ENCODE measurements at places on chromosomes 1 and 21.

GRCh38 chr1:46757247-46757955 lies 38.5 kb upstream of the EFCAB14 start:
- DNase-seq: no peak

DNA sequence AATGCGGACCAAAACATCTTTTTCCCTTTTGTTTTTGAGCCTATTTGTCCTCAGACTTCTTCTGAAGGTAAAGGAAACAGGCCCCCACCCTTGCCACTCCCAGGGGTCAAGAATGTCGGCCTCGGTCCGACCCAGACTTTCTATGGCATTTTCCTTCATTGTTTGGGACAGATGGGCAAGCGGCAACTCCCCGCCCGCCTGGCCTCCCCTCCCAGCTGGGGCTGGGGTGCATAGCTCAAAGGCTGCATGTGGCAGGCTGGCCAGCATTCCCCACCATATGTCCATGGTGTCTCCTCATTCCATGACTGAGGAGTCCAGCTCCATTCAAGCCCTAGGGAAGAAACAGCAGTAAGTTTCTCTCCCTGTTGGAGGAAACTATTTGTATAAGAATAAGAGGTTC lies 29.4 kb upstream of the TSPEAR start:
- no peak for DNase-seq

- DNase-seq: no peak
Measured at GRCh38 chr21:36749935-36750575, 51.1 kb downstream of the SIM2 start.

DNA sequence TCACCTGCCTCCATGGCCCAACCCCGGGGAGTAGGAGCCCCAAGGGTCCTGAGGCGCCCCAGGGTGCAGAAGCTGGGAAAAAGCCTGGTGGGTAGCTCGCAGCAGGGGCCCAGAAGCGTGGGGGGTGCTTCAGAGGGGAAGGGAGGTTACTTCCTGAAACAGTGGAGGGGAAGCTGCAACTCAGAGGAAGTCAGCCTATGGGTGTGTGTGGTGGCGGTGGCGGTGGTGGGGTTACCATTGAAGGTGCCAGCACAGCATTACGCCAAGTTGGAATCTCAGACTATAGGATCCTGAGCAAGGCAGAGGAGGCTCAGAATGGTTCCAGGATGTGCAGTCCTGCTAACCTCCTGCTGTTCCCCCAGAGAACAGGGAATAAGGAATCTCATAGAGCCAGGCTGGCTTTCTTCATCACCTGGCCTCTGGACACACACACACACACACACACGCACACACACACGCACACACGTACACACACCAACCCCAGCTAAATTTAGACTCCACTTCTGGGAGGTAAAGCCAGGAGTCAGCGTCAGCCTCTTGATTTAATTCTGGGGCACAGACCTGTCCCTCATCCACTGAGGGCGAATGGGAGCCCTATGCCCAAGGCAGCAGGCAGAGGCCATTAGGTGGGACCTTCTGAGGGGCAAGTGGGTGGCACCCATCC lies 1.3 kb downstream of the DENND4B start:
- peak; percentile 89 for DNase-seq

DNA sequence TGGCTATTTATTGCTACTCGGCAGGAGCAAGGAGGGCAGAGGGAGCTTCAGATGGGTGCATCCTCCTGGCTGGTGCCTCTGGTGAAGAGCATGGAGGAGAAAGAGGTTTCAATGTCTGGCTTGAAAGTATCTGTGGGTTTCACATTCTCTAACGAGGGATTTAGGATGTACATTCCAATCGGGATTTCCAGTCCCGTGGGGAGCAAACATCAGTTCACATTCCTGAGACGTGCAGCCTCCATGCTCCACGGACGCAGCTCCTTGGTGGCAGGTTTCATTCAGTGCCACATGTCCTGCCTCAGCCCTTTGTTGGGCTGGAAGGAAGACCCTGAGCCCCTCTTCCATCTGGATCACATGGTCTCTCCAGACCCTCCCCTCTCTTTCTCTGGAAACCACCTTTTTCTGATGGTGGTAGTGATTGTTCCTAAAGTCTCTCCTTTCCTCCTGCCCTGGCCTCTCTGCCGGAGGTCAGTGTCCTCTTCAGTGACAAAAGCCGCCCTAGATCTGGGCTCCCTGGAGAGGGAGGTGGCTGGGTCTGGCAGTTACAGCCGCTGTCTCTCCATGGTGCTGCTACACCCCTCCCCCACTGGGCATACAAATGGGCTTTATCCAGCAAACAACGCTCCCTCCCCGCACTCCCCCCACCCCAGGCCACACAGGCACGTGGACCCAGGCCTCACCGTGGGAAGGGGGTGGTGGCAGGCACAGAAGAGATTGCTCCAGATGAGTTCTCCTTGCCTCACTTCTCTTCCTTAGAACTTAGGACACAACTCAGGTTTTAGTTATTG lies 826 bp upstream of the CA14 start:
- no peak for DNase-seq

DNA sequence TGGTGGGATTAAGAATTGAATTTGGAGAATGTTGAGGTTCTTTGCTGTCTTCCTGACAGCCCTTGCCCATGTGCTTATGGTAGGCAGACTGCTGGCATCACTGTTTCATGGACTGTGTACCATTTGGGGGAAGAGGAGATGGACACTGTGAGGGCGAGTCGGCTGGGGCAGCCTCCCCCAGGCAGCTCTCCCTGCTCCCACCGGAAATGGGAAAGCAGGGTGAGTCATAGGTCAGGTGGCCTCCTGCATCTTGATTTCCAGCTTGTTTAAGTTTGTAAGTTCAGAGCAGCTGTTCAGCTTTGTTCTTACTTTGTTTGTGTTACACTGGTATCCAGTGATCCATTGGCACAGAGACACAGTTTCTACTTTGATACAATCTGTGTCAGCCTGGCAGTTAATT lies 87.2 kb upstream of the CNIH3 start:
- no peak for DNase-seq

DNA sequence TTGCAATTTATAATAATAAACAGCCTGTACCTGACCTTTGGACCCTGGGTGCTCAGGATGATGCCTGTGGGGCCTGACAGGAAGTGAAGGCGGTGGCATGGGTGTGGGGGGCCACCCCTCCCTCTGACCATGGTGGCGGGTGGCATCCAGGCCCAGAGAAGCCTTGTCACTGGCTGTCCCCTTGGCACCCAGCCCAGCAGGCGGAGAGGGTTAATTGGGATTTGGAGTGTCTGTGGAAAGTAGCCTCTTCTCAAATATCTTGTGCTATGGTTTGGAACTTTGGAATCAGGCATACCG lies 20.5 kb downstream of the SOX13 start:
- no peak for DNase-seq

DNA sequence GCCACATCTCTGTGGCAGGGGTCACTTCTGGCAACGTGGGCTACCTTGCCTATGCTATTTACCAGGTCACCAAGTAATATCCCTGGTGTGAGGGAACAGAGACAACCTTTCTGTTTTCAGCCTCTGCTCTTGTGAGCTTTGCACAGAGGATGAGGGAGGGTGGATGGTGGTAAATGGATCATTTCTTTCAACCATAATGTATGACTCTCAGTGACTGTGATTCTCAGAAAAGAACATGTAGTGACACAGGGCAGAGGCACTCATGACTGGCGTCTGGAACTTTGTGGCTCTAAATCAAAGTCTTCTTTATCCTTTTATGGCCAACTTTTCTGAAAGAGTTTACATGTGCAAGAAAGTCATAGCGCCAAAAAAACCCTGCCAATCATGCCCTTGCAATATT lies 153.5 kb upstream of the USP24 start:
- no peak for DNase-seq

DNA sequence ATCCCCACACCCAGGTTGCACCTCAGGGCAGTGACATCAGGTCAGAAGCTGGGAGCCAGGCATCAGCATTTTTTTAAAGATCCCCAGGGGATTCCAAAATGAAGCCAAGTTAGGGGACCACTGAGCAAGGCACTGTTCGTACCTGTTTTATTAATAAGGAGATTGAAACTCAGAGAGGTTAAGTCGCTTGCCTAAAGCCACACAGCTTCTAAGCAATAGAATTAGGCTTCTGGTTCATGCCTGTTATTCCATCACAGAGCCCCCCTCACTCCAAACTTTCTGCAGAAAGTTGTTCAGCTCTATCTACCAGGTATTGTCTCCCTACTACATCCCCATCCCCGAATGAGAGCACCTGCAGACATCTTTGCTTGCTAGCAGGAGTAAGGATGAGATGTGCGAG lies 28.7 kb downstream of the KCNN3 start:
- no peak for DNase-seq

GRCh38 chr1:46501528-46501927 lies 11.9 kb downstream of the DMBX1 start:
- DNase-seq: no peak

GRCh38 chr1:208174731-208175507 lies 69.3 kb downstream of the PLXNA2 start:
- no peak for DNase-seq

DNA sequence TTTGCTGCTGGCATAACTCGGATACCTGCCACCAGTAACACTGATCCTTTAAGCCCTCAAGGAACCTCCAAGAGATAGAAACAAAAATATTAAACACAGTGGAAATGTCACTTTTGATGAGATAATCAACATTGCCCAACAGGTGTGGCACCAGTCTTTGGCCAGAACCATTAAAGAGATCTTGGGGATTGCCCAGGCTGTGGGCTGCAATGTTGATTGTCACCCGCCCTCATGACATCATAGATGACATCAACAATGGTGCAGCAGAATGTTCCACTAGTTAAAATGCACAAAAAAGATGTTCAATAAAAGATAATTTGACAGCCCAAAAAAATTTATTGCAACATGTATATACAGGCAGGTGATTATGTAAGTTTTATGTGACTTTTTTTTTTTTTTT lies 20.2 kb upstream of the ZMYM1 start:
- no peak for DNase-seq

DNA sequence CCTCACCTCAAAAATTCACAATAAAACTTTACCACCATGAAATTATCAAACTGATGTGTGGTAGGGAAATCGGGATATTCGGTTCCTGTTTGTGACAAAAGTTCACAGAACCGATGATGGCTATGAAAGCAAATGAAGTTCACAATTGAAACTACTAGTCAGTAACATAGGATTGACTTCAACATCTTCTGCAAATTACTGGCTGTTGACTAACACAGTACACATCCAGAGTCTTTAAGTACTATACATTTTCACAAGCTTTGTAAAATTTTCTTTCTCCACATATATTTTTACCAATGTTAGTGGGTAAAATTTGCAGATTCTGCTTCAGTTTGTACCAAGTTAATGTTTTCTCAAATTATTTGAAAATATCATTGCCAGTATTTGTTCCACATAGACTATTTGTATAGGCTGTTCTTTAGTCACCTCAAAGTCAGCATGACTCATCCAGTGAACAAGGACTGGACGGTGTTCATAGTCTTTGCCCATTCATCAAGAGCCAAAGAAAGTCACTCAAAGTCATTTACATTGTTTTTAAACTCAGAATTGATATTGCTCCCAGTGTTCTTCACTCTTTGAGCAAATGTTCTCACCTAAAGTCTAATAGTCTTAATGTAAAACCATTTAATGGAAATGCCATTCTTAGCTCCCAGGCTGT lies 213.4 kb downstream of the USP25 start:
- DNase-seq: no peak

DNA sequence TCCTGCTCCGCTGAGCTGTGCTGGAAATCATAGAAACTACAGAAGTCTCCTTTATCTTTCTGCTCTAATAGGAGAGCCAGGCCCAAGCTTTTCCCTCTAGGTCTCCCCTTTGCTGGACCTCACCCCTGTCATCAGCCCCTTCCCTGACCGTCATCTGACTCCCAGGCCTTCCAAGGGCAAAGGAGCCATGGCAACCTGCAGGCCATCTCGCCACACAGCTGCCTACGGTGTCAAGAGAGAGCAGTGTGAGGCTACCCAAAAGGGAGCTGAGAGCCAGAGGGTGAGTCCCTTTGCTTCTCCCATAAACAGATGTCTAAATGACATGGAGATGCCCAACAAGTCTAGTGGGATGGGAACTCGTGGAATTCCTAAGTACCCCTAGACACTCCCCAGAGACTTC lies 37.6 kb upstream of the DIPK1A start:
- no peak for DNase-seq

DNA sequence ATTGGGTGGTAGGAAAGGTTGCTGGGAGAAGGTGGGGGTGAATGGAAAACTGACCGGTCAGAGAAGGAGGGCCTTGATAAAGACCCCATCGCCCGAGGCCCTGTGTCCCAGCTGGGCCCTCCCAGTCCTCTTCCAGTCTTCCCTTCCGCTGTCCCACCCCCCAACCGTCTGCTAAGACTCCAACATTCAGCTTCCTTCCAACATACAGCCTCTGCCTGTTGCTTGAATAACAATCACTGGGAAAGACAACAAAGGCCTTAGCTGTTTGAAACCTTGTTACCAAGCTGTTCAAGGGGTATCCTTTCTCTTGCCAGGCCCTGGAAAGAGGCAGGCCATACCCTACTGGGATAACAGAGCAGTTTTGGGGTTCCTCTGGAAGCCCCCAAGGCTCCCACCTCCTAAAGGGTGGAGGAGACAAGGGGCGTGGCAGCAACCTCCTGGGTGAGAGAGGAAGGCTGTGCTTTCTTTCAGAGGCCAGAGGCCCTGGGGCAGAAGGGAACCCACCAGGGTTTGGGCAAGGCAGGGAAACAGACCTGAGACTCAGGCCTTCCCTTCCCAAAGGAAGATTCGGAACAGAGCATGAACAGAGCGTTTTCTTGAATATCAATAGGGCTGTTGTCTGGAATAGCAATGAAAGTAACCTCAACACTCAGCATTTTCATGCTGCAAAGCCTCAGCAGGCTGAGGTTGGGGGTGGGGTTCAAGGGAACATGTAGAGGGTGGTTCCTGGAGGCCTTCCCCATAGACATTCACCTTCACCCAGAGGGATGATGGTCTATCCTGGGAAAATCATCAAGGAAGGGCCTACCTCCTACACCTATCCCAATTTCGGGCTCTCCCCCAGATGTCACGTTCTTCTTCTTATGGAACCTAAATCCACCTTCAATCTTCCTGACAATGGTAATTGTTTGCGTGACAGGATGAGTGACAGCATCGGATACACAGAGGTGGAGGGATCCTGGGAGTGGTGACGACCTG lies 4.1 kb downstream of the ETNK2 start:
- no peak for DNase-seq

DNA sequence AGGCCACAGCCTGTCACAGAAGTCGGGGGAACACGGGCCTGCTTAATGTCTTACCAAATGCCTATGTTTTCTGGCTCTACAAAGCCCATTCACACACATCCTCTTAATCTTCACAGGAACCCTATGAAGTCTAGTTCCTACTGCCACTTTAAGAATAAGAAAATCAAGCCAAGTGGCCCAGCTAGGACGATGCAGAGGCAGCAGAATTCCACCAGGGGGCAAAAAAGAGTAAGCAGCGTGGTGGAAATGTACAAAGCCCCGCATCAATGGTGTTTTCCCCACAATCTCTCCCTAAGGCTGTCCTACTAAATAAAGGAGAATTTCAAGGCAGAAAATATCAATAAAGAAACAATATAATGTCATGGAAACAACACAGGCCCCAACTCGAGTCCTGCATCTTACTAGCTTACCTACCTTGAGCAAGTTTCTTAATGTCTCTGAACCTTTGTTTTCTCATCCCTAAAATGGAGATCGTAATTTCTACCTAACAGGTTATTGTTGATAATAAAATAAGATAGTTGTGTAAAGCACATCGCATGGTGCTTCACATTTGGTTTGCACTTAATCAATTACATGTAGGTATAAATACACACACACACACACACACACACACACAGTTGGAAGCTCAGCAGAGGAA lies 21.4 kb downstream of the SEC16B start:
- peak; percentile 57 for DNase-seq

Data from MV-4-11 (cell line).